Activated T-helper 17 cell treated with anti-CD3 and anti-CD28 coated beads, Interleukin-2, amount 50 U/mL, for 72 hours (primary cell): ENCODE measurements at places on chromosomes 2 and 18. TPM values are rescaled to one million over a fixed set of nuclear protein-coding genes. Genes with fewer than 3 reads are reported as not detected.

The SKA1 gene
- total RNA-seq, result 42.9 TPM

The SNTG2 gene
- total RNA-seq, result 0.50 TPM

The SPHKAP gene
- not detected for total RNA-seq

The GAL3ST2 gene
- total RNA-seq, result 0.35 TPM

The SCN9A gene
- not detected for total RNA-seq

The PARD3B gene
- 1.5 TPM for total RNA-seq

The OTX1 gene
- not detected for total RNA-seq

The GRHL1 gene
- 0.85 TPM for total RNA-seq
